ENCODE measurements at places on chromosomes 6 and 20. TPM values are rescaled to one million over a fixed set of nuclear protein-coding genes. Genes with fewer than 3 reads are reported as not detected.
A peak's percentile ranks its signal among the peaks of the same experiment; 100 is the strongest.

The TPD52L2 gene
- 85.4 TPM for total RNA-seq

The IL17A gene
- total RNA-seq: not detected

The PCK1 gene
- 0.57 TPM for total RNA-seq

The PHF3 gene
- total RNA-seq: 63.8 TPM

The PTP4A1 gene
- total RNA-seq: 55.6 TPM

The C6orf141 gene
- total RNA-seq: 1.6 TPM

The BNIP5 gene
- not detected for total RNA-seq

The HSPA12B gene
- total RNA-seq: 9.7 TPM

The CCN6 gene
- not detected for total RNA-seq

GRCh38 chr20:32674362-32674789 is 635 bp upstream of the C20orf203 start:
- no peak for DNase-seq

DNA sequence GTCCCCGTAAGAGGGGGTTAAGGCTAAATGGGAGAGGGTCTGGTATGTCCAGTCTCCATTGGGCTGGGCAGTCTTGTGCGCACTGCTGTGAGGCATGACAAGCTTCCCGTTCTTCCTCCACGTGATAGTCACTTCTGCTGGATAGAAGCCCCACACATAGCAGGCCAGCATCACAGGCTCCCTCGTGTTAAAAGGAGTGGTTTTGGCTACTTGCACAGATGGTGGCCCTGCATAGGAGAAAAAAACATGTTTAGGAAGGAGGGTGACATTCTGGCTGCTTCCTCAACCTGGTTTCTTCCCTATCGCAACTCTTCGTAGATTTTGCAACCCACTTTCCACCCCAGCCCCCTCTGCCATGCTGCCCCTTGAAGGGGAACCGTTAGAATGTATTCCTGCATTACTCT is 3.6 kb downstream of the HLA-DMB start:
- DNase-seq: no peak

- DNase-seq: no peak
Observed at GRCh38 chr6:14337152-14337551, 219.6 kb downstream of the CD83 start.

GRCh38 chr20:50065325-50065615 is 47.7 kb downstream of the UBE2V1 start:
- DNase-seq: no peak

DNA sequence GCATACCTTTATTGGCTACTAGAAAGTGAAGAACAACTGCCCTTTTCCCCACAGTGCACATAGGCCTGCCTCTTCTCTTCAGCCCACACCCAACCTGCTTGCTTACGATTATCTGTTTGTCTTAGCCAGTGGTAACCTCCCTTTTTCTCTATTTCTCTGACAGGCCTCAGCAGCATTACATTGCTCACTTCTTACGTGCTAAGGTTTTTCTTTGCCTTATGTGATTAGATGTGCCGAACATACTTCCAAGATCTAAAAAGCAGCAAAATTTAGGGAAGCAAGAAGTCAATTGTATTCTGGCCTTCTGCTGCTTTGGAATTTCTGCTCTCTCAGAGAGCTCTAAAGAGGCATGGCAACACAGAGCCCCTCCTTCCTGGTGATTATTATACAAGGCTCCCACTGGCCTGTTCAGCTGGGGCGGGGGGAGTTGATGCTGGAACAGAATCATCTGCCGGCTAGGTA is 7.0 kb downstream of the B4GALT5 start:
- no peak for DNase-seq

- no peak for DNase-seq
Observed at GRCh38 chr6:71171497-71172070, 117.0 kb upstream of the OGFRL1 start.

GRCh38 chr6:107704347-107705013 is 119.6 kb downstream of the SCML4 start:
- no peak for DNase-seq

DNA sequence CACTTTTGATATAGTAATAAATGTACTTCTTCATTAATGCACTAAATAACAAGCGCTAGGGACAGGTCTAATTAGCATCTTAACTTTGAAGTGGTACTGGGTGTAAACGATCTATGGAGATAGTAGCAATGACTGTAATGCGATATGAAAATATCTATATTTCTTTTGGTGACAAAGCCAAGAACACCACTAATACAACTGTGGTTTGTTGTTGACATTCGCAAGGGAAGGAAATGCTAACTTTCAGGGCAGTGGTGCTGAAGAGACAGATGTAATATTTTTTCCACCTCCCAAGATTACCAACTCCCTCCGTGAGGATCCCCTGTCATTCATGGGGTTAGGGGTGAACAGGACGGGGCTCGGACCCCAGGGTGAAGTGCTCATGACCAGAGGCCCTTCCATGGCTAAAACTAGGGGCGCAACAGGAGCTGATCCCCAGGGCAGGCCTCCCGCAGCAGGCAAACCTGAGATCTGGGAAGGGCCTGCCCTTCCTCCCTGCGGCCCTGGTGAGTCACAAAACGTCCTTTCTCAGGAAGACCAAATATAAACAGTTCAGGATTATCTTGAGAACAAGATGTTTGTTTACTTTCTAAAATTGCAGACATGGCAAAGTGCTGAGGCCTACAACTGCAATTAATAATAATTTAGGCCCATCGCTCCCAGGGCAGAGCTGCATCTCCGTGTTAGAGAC is 65.0 kb upstream of the TOX2 start:
- peak; percentile 41 for DNase-seq

- no peak for DNase-seq
Observed at GRCh38 chr20:39233755-39234154, 271.6 kb downstream of the DHX35 start.

GRCh38 chr6:158778005-158778527 is 41.1 kb downstream of the EZR start:
- DNase-seq: no peak

- DNase-seq: no peak
Observed at GRCh38 chr6:124577734-124578281, 384.4 kb upstream of the RNF217 start.

GRCh38 chr20:57435105-57435497 is 43.9 kb downstream of the RBM38 start:
- no peak for DNase-seq

- no peak for DNase-seq
Observed at GRCh38 chr20:11015440-11015839, 341.6 kb upstream of the JAG1 start.

DNA sequence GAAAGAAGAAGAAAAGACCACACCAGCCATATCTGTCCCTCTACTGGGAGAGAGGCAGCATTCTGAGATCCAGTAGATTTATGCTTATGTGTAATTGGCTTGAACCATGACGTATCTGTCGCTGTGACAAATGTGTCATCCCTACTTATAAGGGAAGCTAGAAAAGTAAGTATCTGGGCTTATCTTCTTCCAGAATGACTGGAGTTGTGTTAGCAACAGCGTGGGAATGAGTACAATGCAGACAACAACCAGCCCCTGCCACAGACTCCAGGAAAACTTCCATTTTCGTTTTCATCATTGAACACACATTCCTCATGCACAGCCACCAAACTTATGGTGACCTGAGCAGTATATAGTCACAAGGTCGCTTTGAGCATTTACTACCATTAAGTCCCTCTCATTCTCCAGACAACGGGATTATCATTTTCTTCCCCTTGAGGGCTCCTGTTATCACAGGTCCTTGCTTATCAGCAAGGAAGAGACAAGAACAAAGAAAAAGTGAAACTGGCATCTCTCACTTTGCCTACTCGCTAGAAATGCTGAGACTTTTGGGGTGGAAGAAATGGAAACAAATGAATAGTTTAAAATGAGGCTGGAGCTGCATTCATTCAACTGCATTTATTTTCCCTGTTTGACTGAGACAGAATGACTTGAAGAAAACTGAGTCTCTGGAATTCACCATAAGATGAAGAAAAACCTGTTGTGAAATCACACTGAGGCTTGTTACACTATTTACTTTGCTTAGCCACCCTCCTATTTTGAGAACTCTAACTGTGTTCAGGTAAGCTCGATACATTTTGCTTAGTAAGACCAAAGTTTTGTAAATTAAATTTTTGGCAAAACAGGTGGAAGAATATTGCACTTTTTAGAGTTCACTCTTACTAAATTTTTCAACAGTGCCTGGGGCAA is 149.3 kb upstream of the FOXQ1 start:
- no peak for DNase-seq

DNA sequence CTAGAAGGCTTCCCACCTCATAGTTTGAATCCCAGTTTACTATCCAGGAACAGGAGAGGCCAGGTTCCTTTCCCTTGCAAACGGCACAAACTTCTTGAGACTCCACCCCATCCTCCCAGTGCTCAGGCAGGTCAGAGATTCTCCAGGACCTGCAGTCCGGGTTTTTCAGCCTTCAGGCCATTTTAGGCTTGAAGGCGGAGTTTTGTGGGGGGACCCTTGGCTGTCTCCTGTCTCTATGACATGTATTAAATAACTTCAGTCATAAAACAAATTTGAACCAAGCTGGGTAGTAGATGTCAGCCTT is 230.1 kb downstream of the NFATC2 start:
- no peak for DNase-seq
